T-helper 1 cell treated with Interleukin-12 subunit alpha and Interleukin-12 subunit beta and Interleukin-4 antibody, amounts not matched to agents 30 ng/mL and 1 ng/mL, for 36 hours (primary cell): ENCODE measurements at places on chromosomes 3 and 15. TPM values are rescaled to one million over a fixed set of nuclear protein-coding genes. Genes with fewer than 3 reads are reported as not detected.

The POPDC2 gene
- total RNA-seq, result 2.0 and 2.3 TPM in 2 replicates

The MOBP gene
- not detected in 2 replicates for total RNA-seq

The GPR171 gene
- total RNA-seq, result 246 and 257 TPM in 2 replicates

The GOLGA8K gene
- total RNA-seq, result 0.61 and 0.88 TPM in 2 replicates

The MYH15 gene
- total RNA-seq, result 0.27 and 0.42 TPM in 2 replicates

The AHSG gene
- total RNA-seq, result not detected in 2 replicates

The MME gene
- not detected in 2 replicates for total RNA-seq

The ALDH1A2 gene
- total RNA-seq, result 0.22 TPM in 1 of 2 replicates, not detected in the other
